Endothelial cell (in vitro differentiated cells): ENCODE measurements at places on chromosomes 2 and 18. TPM values are rescaled to one million over a fixed set of nuclear protein-coding genes. Genes with fewer than 3 reads are reported as not detected.

Gene VWA3B
- total RNA-seq, result not detected

Gene RTKN
- total RNA-seq, result 65.4 TPM

Gene DES
- total RNA-seq, result 0.10 TPM

Gene SLC40A1
- total RNA-seq, result 90.9 TPM

Gene GRHL1
- total RNA-seq, result 1.7 TPM

Gene COL6A3
- 1.6 TPM for total RNA-seq

Gene IL1A
- total RNA-seq, result 0.26 TPM

Gene TCF7L1
- 83.8 TPM for total RNA-seq

Gene PCARE
- total RNA-seq, result not detected

Gene CHRND
- not detected for total RNA-seq

Gene SLC5A7
- not detected for total RNA-seq

Gene SERPINB7
- not detected for total RNA-seq

Gene OR6B2
- 0.23 TPM for total RNA-seq

Gene NAPG
- total RNA-seq, result 33.6 TPM

GRCh38 chr2:7745369-7745768, 828.2 kb downstream of the RNF144A start:
- no peaks in the 10 kb centered on the region for H3K4me1 ChIP-seq
- no peaks in the 10 kb centered on the region for H3K36me3 ChIP-seq
- H3K27me3 ChIP-seq, result no peaks in the 10 kb centered on the region
- no peak for DNase-seq
- H3K27ac ChIP-seq, result no peak overlapping the region

GRCh38 chr2:141506135-141506534, 624.7 kb downstream of the LRP1B start:
- DNase-seq, result no peak
- H3K27me3 ChIP-seq, result no peaks in the 10 kb centered on the region
- no peak overlapping the region for H3K4me3 ChIP-seq
- H3K4me1 ChIP-seq, result no peaks in the 10 kb centered on the region

GRCh38 chr2:3959372-3959771, 256.0 kb downstream of the DCDC2C start:
- no peaks in the 10 kb centered on the region for H3K36me3 ChIP-seq
- H3K4me3 ChIP-seq, result no peak overlapping the region
- H3K4me1 ChIP-seq, result no peaks in the 10 kb centered on the region
- DNase-seq, result peak; percentile 20
- H3K27ac ChIP-seq, result no peak overlapping the region

- no peak for DNase-seq
- no peaks in the 10 kb centered on the region for H3K36me3 ChIP-seq
- H3K27ac ChIP-seq, result no peak overlapping the region
- no peak overlapping the region for H3K4me3 ChIP-seq
- H3K27me3 ChIP-seq, result peaks cover 4% of the 10 kb centered on the region
Measured at GRCh38 chr2:191917967-191918651, 71.2 kb upstream of the CAVIN2 start.

GRCh38 chr2:14199040-14199439, 433.5 kb upstream of the LRATD1 start:
- H3K4me1 ChIP-seq, result peaks cover 5% of the 10 kb centered on the region
- no peaks in the 10 kb centered on the region for H3K27me3 ChIP-seq
- no peak for DNase-seq
- no peak overlapping the region for H3K27ac ChIP-seq

- no peaks in the 10 kb centered on the region for H3K27me3 ChIP-seq
Measured at GRCh38 chr18:4211111-4211837, 243.8 kb downstream of the DLGAP1 start.

DNA sequence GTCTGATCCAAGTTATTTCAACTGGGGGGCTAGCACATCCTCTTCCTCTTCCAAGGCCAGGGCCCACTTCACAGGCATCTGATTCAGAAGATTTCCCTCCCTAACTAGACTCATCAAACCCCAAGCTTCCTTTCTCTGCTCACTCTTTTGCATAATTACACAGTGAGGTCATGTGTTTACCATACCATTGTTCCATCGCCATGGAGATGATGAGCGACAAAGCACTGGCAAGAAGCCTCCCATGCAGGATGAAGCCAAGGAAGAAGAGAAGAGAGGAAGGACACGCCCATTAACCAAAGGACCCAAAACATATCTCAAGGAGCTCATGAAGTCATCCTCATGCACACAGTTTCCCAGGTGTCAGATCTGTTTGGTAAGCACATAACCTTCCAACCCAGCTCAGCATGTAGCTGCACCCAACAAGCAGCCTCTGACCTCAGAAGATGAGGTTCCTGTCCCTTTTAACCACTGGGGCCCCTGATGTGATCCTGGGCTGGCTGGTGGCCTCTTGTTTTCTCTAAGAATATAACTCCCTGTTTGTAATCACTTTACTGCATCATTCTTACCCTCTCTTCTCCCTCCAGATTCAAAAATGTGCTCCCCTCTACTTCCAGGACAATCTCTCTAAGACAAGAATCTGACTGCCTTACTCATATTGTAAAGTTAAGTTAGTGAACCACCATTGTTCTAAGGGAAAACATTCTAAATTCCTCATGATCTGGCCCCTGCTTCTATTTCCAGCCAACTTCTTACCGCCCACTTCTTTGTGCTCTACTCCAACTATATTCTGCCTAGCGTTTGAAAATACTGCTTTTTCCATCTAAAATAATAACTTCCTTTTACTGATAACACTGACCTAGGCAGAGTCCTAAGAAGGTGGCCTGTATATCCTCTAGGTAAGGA, 190.1 kb downstream of the TTC32 start:
- H3K4me3 ChIP-seq, result peak overlapping the region; percentile 13
- H3K4me1 ChIP-seq, result peaks cover 26% of the 10 kb centered on the region
- peak; percentile 65 for DNase-seq
- H3K27ac ChIP-seq, result peak overlapping the region; percentile 99
- H3K27me3 ChIP-seq, result peaks cover 4% of the 10 kb centered on the region

DNA sequence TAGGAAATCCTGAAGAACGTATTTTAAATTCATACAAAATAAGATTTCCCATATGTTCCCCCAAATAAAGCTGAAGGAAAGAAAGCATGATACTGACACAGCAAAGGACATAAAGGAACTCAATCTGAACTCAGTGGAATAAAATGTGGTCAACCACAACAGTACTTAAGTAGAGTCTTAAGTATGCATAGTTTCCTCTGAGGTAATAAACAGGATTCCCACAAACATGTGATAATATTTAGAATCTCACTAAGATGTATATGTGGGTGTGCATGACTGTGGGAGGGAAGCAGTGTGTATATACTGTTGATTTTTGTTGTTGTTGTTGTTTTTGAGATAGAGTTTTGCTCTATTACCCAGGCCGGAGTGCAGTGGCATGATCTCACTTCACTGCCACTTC, 69.3 kb downstream of the NOL10 start:
- H3K27me3 ChIP-seq, result peaks cover 6% of the 10 kb centered on the region
- H3K27ac ChIP-seq, result no peak overlapping the region
- DNase-seq, result no peak

- DNase-seq, result no peak
- no peak overlapping the region for H3K4me3 ChIP-seq
- peaks cover 3% of the 10 kb centered on the region for H3K27me3 ChIP-seq
- H3K36me3 ChIP-seq, result no peaks in the 10 kb centered on the region
- no peak overlapping the region for H3K27ac ChIP-seq
Measured at GRCh38 chr2:129779783-129780182, 199.7 kb upstream of the RAB6C start.

DNA sequence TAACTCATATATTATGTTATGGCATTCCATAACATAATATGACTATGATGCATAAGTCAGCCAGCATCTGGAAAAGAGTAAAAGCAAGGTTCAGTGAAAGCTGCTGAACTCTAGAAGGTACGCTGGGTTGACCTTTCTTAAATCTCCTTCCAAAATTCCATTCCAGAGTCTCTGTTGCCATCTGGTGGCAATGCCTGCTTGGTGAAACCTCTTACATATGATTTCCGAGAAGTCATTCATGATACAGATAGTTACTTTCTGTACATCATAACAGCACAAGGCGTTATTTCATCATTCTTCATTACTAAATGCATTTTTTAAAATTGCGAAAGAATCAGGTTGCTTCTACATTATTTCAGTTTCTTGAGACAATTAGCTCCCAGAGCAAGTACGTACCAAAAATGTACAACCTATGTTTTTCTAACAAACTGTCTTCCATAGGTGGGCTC, 7.0 kb upstream of the EPG5 start:
- no peak overlapping the region for H3K27ac ChIP-seq
- H3K27me3 ChIP-seq, result no peaks in the 10 kb centered on the region
- no peaks in the 10 kb centered on the region for H3K36me3 ChIP-seq

DNA sequence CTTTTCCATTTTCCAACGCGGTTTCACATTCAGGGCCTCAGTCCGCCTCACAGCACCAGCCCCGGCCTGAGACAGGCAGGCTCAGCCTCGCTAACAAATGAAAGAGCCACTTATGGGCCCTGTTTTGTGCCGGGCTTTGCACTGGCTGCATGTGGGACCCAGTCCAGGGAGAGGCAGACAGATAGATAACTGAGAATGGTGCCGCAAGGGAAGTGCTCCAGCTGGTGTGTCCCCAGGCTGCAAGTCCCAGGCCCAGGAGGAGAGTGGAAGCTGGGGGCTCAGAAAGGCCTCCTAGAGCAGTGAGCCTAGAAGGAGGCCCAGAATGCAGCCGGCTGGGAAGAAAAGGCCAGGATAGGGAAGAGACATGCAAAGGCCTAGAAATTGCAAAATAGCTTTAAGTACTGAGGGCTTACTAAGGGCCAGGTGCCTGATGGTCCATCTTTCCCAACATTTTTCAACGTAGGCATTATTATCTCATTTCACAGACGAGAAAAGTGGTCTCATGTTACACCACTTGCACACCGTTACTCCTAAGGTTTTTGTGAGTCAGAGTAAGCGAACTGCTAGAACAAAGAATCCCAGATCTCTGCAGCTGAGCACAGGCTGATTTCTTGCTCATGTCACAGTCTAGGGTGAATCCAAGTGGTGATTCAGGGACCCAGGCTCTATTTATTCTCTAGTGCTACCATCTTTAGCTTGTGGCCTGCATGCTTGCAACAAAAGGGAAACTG, 26.0 kb downstream of the ADRA2B start:
- H3K4me3 ChIP-seq, result no peak overlapping the region
- H3K36me3 ChIP-seq, result no peaks in the 10 kb centered on the region
- H3K4me1 ChIP-seq, result no peaks in the 10 kb centered on the region
- no peak overlapping the region for H3K27ac ChIP-seq

DNA sequence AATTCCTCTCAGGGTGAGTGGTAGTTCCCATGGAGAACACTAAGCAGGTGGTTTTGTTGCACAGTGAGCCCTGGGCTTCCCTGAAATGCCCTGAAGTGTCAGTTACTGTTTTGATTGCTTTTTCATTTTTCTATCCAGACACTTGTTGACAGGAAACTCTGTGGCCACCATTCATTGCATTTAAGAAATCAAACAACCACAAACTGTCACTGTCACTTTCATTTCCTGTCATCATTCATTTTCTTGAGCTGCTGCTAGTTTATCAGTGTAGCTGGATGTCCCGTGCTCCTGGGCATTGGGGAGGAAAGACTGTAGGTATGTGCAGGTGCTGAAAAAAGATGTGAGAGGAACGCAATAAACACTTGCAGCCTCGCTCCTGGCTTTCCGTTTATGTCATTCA, 891.6 kb upstream of the ZEB2 start:
- H3K36me3 ChIP-seq, result no peaks in the 10 kb centered on the region
- DNase-seq, result no peak
- no peak overlapping the region for H3K27ac ChIP-seq
- no peak overlapping the region for H3K4me3 ChIP-seq
- no peaks in the 10 kb centered on the region for H3K4me1 ChIP-seq

GRCh38 chr18:3029215-3029952, 16.4 kb upstream of the LPIN2 start:
- peaks cover 3% of the 10 kb centered on the region for H3K27me3 ChIP-seq
- no peak overlapping the region for H3K4me3 ChIP-seq
- H3K4me1 ChIP-seq, result peaks cover 17% of the 10 kb centered on the region
- no peaks in the 10 kb centered on the region for H3K36me3 ChIP-seq

- peaks cover 2% of the 10 kb centered on the region for H3K27me3 ChIP-seq
- H3K27ac ChIP-seq, result no peak overlapping the region
- DNase-seq, result no peak
- no peaks in the 10 kb centered on the region for H3K4me1 ChIP-seq
Measured at GRCh38 chr2:188078534-188078933, 213.1 kb upstream of the GULP1 start.

DNA sequence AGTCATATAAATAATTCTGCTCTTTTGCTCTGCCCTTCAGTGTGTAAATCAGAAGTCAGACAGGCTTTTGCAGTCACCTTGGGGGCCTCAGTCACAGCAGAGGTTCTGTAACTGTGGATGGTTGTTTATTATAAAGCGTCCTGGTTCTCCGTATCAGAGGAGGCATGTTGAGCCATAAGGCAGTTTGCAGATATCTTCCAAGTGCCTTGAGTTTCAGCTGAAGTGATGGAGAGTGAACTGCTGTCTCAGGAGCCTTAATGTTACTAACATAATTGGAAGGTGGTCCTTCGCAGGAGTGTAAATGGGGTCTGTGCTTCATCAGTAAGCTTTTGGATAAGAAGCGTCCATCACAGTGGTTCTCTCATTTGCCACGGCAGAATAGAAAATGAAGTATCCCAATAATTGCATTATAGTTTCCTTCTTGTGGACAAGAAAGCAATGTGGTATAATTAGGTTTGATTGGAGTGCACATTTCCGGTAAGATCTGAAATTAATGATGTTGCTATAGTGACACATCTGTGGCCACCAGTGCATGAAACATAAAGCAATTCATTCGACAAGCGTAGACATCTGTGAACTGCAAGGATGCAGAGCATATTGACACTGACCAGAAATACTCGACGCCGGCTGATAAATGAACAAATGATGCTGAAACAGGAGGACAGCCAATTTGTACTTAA, 112.5 kb upstream of the NFATC1 start:
- no peak overlapping the region for H3K27ac ChIP-seq
- no peaks in the 10 kb centered on the region for H3K4me1 ChIP-seq
- H3K36me3 ChIP-seq, result peaks cover 20% of the 10 kb centered on the region
- H3K27me3 ChIP-seq, result no peaks in the 10 kb centered on the region
- DNase-seq, result no peak

DNA sequence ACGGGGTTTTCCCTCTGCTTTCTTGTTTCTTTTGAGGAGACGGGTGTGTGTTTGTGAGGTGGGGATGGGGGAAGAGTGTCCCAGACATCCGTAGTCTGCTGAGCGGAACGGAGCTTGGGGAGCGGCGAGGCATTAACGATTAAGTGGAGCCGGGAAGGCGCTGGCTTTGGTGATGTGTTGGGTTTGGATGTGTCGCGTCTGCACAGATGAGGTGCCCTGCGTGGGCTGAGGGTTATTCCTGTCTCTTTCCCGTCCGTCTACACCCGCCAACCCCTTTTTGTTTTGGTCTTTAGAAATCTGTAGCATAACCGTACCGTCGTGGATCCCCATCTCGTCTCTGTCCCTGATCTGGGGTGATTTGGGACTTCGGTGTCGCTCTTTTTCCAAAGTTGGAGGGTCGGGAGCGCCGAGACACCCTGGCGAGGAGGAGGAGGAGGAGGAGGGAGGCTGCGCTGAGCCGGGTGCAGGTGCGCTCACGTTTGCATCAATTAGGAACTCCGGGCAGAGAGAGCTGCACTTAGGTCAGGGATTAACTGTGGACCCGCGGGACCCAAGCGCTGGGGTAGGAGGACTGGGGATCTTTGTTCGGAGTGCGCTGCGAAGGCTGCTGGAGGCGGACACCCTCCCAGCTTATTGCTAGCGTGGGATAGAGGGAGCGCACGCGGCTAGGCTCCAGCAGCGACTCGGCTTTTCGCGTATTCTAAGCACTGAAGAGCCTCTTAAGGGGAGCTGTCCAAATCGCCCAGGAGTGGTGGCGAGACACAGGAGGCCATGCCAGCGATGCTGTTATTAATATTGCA, 720.3 kb downstream of the DPP10 start:
- peak overlapping the region; percentile 85 for H3K4me3 ChIP-seq
- peak; percentile 13 for DNase-seq
- peaks cover 20% of the 10 kb centered on the region for H3K27me3 ChIP-seq
- H3K36me3 ChIP-seq, result peaks cover 3% of the 10 kb centered on the region

- H3K4me1 ChIP-seq, result no peaks in the 10 kb centered on the region
- peaks cover 3% of the 10 kb centered on the region for H3K27me3 ChIP-seq
- no peaks in the 10 kb centered on the region for H3K36me3 ChIP-seq
Measured at GRCh38 chr2:166516712-166517303, 22.8 kb upstream of the SCN7A start.
